A549 treated with AZD2906 at 1 μM for 4 hours (cell line): ENCODE measurements at places on chromosomes 13 and 19. TPM values are rescaled to one million over a fixed set of nuclear protein-coding genes. Genes with fewer than 3 reads are reported as not detected.

Gene ZNF763
- total RNA-seq = not detected in 5 replicates

Gene C19orf18
- 0.07 to 0.08 TPM in 2 of 5 replicates, not detected in the others for total RNA-seq

Gene ZBTB32
- total RNA-seq = 0.05 TPM in 1 of 5 replicates, not detected in the others

Gene SERTM1
- total RNA-seq = not detected in 5 replicates

Gene CGB5
- 0.52 to 1.0 TPM (median 0.68 TPM) in 5 replicates for total RNA-seq

Gene ZNF304
- 1.8 to 2.5 TPM (median 2.0 TPM) in 5 replicates for total RNA-seq

Gene BEST2
- total RNA-seq = 2.4 to 4.3 TPM (median 3.7 TPM) in 5 replicates

Gene PTH2
- not detected in 5 replicates for total RNA-seq

Gene PLVAP
- not detected in 5 replicates for total RNA-seq

Gene SHANK1
- 0.09 to 0.31 TPM (median 0.17 TPM) in 5 replicates for total RNA-seq
